Vagina (tissue), 2 donors: ENCODE measurements at places on chromosomes 2 and 18. TPM values are rescaled to one million over a fixed set of nuclear protein-coding genes. Genes with fewer than 3 reads are reported as not detected.

DNA sequence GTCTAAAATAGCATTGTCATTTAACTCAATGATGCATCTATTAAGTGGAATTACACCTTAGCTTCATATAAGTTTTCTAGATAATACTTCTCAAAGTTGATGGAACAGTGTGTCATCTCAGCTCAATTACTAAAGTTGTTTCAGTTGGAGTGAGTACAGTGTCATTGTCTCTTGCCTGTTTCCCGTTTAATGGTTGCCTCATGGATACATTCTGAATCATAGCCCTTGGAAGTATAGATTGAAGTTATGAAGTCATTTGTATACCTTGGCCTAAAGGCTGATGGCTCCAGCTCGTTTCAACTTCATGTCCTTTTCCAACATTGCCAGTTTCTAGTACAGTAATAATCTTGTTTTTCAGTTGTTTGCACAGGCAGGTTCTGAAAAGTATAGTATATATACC is 130.5 kb upstream of the NOSTRIN start:
- no peaks in the 10 kb centered on the region for H3K27me3 ChIP-seq
- H3K4me3 ChIP-seq, result no peak overlapping the region
- DNase-seq, result no peak

GRCh38 chr18:8793445-8794155 is 88.2 kb downstream of the MTCL1 start:
- H3K36me3 ChIP-seq, result no peaks in the 10 kb centered on the region
- H3K27me3 ChIP-seq, result no peaks in the 10 kb centered on the region
- H3K27ac ChIP-seq, result no peak overlapping the region
- no peak overlapping the region for H3K4me3 ChIP-seq
- H3K4me1 ChIP-seq, result peaks cover 8% of the 10 kb centered on the region
- no peak for DNase-seq

GRCh38 chr2:196286821-196287220 is 115.4 kb upstream of the STK17B start:
- no peak for DNase-seq
- no peaks in the 10 kb centered on the region for H3K27me3 ChIP-seq
- no peak overlapping the region for H3K27ac ChIP-seq
- no peaks in the 10 kb centered on the region for H3K36me3 ChIP-seq

NYAP2 gene
- total RNA-seq, result 0.25 TPM
